ENCODE measurements at places on chromosomes 11 and 22.
A peak's percentile ranks its signal among the peaks of the same experiment; 100 is the strongest.

DNA sequence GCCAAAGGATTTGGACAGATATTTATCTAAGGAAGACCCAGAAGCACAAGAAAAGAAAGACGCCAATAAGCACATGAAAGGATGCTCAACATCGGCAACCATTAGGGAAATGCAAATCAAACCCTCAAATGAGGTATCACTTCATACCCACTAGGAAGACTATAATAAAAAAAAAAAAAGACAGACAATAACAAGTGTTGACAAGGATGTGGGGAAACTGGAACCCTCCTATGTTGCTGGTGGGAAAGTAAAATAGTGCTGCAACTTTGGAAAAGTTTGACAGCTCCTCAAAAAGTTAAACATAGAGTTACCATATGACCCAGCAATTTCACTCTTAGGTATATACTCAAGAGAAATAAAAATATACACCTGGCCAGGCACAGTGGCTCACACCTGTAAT is 47.0 kb downstream of the MICAL3 start:
- DNase-seq = no peak

DNA sequence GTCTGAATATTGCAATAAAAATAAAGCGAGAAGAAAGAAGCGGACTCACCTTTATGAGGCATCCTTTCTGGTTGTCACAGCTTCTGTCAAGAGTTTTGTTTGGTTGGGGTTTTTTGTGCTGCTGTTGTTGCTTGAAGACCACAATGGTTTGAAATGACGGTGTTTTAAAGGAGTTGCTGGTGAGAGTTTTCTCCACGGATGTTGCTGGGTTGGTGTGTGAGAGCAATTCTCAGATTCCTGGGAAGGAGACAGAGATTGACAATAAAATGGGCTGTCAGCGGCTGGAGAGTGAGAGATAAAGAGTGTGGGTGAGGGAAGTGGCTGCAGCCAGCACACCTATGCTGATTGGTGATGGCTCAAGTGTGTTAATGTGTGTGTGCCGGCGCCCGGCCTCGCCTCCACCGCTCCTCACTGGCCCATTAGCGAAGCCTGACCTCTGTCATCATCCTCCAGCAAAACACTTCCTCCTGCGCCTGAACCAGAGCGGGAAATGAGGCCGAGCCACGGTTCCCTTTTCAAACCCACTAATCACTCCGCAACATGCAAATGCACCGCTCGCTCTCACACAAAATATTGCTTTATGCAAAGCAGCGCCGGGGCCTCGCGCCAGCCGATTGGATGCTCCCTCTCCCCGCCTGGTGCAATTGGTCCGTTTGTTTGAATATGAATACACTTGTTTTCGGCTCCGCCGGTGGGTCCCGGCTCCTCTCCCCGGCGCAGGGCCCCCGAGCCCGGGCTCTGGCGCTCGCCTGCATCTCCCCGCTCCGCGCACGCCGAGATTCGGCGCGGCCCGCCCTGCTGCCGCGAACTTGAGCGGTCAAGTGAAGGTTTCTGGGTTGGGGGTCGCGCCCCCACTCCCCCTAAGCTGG is at the start of gene PAX6:
TSS of gene PAX6 (minus strand) at position 544 of the 869 bp plus-strand sequence. CDS start 4,911 bp downstream, outside the sequence.
- no peak for DNase-seq

DNA sequence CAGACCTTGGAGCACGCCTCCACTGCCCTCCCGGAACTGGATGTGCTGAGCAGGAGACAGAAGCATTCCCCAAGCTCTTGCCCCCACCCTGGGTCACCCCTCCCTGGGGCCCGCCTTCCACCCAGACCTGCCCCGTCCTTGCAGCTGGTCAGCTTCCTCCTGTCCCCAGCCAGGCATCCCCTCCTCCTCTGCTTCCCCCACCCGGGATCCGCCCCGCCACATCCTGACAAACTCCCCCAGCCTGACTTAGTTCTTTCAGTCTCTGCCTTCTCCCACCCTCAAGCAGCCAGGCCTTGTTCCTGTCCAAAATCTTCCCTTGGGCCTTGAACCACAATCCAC is 1.1 kb upstream of the PLXNB2 start:
- no peak for DNase-seq

GRCh38 chr11:73218106-73218829 is at the start of gene P2RY2:
Gene P2RY2 (plus strand): TSS chr11:73218281. CDS start chr11:73234160, 15,879 bp downstream.
- no peak for DNase-seq

DNA sequence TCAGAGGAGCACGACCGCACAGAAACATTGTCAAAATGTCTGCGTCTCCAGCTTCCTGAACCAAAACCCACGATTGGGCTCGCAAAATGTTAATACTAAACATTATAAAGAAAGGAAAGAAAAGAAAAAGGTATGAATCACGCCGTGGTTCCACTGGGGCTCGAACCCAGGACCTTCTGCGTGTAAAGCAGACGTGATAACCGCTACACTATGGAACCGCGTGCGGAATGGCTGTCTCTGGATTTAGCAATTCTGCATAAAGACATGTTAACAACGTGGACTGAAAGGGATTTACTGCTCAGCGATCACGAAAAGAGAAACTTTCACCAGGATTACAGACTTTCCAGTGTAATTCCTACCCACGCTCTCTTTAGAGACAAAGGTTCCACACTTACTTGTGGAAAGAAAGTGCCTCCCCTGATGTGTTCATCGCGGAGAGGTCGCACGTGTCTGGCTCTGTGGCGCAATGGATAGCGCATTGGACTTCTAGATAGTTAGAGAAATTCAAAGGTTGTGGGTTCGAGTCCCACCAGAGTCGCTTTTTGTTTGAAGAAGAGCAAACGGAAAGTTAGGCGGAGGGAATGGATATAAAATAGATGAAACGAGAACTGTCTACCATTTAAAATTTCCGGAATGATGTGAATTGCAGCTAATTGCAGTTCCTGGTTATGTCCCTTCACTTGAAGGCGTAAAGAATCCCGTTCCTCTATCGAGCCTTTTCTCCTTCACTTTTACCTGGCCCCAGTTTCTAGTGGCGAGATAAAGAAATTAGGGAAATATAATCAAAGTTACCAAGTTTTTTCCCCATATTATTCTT is 39.7 kb downstream of the OR4D9 start:
- DNase-seq = peak; percentile 90

DNA sequence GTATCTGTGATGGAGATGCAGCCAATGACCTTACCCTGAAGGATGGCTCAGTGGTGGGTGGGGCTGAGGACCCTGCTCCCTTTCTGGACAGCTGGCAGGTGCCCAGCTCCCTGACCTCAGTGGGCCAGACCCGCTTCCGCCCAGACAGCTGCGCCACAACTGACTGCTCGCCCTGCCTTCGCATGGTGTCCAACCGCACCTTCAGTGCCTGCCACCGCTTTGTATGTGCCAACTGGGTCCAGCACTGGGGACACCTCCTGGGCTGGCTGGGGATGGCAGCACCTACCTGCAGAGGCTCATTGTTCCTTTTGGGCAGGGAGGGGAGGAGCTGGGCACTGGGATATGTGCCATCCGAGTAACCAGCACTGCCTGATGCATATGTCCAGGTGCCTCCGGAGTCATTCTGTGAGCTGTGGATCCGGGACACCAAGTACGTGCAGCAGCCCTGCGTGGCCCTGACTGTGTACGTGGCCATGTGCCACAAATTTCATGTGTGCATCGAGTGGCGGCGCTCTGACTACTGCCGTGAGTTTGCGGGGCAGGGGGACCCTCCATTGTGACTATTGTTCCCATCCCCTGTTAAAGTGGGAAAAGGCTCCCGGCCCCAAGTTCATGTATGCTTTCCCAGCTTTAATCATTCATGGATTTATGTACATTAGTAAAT is 84.8 kb downstream of the OTOG start:
- DNase-seq = no peak

- no peak for DNase-seq
These were observed 2.1 kb downstream of the KMT2A start for GRCh38 chr11:118438314-118438931.

DNA sequence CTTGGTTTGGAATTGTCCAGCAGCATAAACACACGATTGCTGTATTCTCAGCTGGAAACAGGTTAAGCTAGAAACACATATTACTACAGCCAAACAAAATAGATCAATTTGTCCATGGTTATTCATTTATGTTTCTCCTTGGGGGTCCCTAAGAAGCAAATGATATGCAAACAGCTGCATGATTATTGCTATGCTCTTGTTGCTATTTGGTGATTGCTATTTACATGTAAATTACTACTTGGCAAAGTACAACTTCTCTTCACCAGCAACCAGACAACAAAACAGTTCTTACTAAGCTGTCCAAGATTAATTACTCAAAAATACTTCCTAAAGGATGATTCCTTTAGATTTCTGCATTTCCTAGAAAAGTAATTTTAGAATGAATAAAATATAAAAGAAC is 567.9 kb upstream of the ARHGAP42 start:
- no peak for DNase-seq

- no peak for DNase-seq
These were observed 11.5 kb upstream of the MUC15 start for GRCh38 chr11:26583550-26583949.

- DNase-seq = no peak
These were observed 252.0 kb downstream of the AASDHPPT start for GRCh38 chr11:106329273-106330018.

DNA sequence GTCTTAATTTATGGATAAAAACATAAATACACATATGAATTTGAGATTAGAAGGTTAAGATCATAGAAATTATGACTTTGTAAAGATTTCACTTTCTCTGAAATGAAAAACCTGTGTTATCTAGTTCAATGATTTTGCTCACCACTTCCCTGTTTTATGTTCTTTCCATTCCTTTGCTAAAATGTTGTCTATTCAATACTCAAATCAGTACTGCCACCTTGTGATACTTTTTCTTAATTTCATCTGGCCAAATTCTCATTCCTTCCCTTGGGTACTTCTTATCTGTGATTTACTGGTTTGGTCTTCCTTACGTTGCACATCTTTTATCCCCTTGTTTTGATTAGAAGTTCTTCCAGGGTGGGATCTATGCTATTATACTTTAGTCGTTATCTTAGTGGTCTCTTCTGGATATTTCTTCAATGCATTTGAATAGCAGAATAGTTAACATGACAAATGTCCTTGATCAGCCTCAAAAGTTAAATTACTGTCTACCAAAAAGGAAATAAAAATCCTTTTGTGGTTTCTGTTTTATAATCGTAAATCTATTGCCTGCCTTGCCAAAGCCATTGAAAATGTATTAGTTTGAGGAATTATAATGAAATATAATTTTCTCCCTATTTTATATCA is 197.0 kb downstream of the PGR start:
- DNase-seq = peak; percentile 27

GRCh38 chr11:64890522-64890939 is 12.1 kb upstream of the EHD1 start:
- no peak for DNase-seq

GRCh38 chr11:32334822-32335221 is 100.5 kb downstream of the WT1 start:
- no peak for DNase-seq

DNA sequence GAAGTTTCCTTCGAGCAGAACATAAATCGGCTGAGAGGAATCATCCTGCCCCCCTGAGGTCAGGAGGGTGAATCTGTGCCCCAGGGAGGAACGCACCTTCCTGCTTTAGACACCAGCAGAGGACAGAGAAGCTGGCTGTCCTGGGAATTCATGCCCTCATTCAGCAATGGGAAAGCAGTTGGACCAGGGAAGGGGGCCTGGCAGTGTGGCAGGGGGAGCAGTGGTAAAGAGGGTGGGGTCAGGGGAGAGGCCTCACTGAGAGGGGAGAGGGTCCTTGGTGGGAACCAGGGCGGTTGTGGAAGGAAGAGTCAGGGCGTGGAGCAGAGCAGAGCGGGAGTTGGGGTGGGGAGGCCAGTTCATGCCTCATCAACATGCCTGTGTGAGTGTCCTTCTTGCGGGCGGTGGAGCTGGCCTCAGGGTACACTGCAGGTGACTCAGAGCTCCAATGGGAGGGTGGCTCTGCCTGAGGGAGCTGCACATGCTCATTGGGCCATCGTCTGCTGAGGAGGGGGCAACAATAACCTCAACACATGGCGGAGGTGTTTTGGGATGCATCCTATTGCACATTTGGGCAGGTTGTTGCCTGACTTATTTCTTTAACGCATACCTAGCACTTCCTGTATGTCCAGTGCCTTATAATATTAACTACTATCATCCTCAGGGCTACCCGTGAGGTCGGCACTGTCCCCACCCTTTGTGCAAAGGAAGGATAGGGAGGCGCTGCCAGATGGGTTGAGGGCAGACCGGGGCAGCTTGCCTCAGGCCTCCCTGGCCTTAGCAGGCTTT is 23.2 kb downstream of the MED15 start:
- DNase-seq = no peak

DNA sequence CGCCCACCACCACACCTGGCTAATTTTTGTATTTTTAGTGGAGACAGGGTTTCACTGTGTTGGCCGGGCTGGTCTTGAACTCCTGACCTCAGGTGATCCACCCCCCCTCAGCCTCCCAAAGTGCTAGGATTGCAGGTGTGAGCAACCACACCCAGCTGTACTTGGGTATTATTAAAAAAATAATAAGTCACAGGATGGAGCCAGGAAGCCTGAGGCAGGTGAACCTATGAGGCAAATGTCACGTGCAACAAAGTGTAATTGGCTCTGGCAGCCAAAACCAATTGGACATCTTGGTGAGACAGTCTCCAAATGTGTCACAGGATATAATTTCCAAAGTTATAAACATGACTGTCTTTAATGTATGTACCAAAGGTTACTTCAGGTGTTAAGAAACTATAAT is 24.0 kb upstream of the MALAT1 start:
- DNase-seq = no peak

DNA sequence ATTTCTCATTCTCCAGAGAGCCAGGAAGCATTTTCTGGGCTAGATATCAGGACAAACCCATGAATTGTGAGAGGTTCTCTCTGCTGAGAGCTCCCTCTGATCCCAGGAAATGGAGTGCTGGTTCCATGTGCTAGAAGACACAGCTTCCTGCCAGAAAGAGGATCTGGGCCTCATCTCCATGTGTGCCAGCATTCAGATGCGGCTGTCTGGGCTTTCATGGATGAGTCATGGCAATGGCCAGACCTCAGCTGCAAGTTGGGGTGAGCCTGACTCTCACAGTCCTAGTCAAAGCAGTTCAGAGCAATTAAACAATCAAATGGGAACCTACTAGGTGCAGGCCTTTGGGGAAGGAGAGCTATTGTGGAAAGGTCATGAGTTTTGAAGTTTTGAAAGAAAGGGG is 82.3 kb upstream of the EED start:
- peak; percentile 71 for DNase-seq

GRCh38 chr11:131246156-131246555 is 124.3 kb upstream of the NTM start:
- DNase-seq = no peak

- DNase-seq = no peak
These were observed 11.1 kb upstream of the SUSD2 start for GRCh38 chr22:24170188-24170587.

DNA sequence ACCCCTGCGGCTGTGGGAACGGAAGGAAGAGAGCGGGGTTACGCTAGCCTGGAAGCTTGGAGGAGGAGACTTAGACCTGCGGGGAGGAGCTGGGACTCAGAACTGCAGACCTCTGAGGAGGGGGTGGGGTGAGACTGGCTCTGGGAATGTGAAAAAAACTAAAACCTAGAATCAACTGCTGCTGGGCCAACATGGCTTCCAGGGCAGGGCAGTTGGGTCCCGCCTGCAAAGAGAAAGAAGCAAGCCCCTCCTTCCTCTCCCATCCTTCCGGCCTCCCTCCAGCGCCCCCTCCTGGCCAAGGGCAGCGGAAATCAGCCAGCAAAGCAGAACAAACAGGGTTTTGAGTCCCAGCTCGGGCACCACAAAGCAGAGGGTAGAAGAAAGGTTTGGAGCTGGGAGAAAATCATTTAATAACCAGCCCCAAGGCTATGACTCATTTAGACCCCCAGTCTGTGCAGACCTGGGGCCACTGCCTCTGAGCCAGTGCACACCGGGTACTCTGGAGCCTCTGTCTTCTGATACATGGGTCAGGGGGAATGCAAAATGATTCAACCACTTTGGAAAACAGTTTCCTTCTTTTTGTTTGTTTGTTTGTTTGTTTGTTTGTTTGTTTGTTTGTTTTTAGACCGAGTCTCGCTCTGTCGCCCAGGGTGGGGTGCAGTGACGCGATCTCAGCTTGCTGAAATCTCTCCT is 7.3 kb upstream of the NCF4 start:
- DNase-seq = peak; percentile 22

Data from HFF-Myc (cell line).